ENCODE measurements at places on chromosomes 3 and 15.

DNA sequence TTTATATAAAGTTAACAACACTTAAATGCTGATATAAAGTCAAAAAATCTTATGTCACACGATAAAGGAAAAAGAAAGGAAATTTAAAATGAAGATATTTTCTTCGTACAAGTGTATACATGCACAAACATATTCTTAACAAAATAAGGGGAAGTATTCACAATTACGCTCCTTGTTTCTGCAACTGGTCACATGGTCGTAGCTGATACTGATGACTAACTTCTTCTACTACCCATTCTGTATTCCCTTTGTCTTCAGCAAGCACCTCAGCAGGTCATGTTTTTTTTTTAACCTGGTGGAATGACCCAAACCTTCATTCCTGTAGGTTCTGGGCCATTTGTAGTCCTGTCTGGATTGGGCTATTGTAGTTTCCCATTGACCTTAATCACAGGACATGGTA, 30.0 kb upstream of the CMTM8 start:
- H3K4me1 ChIP-seq, result no peaks in the 10 kb centered on the region
- H3K4me3 ChIP-seq, result no peak overlapping the region
- no peaks in the 10 kb centered on the region for H3K36me3 ChIP-seq
- H3K27ac ChIP-seq, result no peak overlapping the region
- DNase-seq, result no peak

DNA sequence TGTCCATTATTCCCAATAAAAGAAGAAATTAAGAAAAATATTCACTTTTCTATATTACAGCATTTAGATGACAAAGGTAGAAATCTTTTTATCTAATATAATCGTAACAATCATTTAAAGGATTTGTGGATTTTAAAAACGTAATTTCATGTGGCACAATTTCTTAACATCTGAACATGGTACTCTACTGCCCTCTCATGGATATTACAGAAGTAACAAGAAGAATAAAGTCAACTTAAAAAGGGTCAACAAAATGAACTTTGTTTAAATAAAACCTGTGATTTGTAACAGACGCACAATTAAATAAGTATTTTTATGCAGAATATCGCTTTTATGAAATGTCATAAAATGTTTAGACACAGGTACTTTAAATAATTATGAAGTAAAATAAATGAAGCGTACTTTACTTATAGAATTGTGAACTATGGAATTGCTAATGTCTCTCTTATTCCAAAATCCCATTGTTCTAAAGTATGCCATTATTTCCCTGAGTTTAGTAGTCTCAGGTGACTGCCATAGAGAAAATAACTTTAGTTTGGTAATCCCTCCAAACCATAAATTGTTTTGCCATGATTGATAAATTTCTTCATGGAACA, 366.8 kb upstream of the ZNF385D start:
- H3K27ac ChIP-seq, result no peak overlapping the region
- DNase-seq, result no peak
- H3K36me3 ChIP-seq, result no peaks in the 10 kb centered on the region
- no peak overlapping the region for H3K4me3 ChIP-seq

GRCh38 chr15:68790242-68790575, 30.5 kb downstream of the ANP32A start:
- peak overlapping the region; percentile 36 for H3K27ac ChIP-seq
- DNase-seq, result no peak
- peaks cover 9% of the 10 kb centered on the region for H3K36me3 ChIP-seq
- H3K4me1 ChIP-seq, result peaks cover 72% of the 10 kb centered on the region
- no peaks in the 10 kb centered on the region for H3K27me3 ChIP-seq

DNA sequence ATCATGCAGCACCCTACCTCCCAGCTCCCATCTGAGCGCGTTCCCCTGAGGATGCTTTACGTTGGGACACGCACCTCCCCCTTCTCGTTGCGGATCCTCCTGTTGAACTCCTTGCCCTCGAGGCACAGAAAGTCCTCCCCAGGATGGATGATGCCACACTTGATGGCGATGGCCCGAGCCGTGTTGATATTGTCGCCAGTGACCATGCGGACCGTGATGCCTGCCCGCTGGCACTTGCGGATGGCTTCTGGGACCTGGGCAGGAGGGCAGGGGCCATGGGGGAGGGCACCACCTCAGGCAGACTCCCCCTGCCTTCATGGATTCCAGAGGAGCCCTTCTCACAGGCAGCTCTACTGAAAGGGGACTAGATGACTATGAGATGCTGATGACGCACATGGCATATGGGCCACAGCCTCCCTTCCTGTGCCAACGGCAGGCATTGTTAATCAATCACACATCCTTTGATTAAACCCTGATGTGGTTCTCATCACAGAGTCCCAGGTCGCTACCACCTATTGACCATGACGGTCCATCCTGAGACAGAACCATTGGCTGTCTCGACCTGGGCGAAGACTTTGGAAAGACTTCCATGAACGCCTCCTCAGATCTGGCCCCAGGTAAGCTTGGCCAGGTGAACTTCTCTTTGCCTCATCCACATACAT, 29.5 kb upstream of the SEC13 start:
- H3K4me3 ChIP-seq, result no peak overlapping the region
- H3K36me3 ChIP-seq, result no peaks in the 10 kb centered on the region
- H3K27me3 ChIP-seq, result no peaks in the 10 kb centered on the region
- DNase-seq, result no peak

GRCh38 chr3:116005404-116005803, 382.1 kb downstream of the GAP43 start:
- DNase-seq, result no peak
- H3K27me3 ChIP-seq, result no peaks in the 10 kb centered on the region
- H3K36me3 ChIP-seq, result no peaks in the 10 kb centered on the region
- no peaks in the 10 kb centered on the region for H3K4me1 ChIP-seq
- H3K27ac ChIP-seq, result no peak overlapping the region
- H3K4me3 ChIP-seq, result no peak overlapping the region

GRCh38 chr15:98403169-98403568, 245.2 kb upstream of the IGF1R start:
- H3K27me3 ChIP-seq, result no peaks in the 10 kb centered on the region
- no peaks in the 10 kb centered on the region for H3K36me3 ChIP-seq

- H3K27me3 ChIP-seq, result peaks cover 4% of the 10 kb centered on the region
- H3K36me3 ChIP-seq, result no peaks in the 10 kb centered on the region
- no peak overlapping the region for H3K4me3 ChIP-seq
- no peak for DNase-seq
- no peak overlapping the region for H3K27ac ChIP-seq
These were observed 69.1 kb upstream of the TAMM41 start for GRCh38 chr3:11915621-11916424.

DNA sequence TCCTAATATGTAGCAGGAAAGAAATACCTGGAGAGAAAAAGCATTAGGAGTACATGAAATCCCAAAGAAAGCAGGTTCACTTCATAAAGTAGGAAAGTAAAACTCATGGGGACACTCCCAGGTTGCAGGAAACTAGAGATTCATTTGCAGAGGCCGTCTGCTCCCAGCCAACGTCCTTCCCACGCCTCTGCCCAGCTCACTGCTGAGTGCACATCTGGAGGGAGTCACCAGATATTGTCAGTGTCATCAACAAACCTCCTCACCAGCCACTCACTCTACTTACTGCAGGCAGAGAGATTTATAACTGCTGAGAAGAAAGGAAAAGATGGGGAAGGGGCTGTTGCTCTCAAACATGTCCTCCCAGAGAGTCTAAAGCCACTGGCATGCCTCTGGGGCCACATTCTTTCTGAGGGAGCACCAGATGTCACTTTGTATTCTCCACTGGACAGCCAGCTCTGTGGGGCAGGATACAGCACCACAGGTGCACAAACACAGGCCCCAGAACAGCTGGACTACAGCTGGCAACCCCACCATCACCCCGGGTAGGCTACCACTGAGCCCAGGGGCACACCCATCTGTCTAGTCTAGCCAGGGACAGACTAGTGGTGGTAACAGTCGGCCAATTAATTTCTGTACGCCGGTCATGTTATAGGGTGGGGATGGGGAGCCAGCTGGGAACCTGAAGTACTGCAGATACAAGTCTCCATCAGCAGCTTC, 64.5 kb downstream of the NPTN start:
- peaks cover 21% of the 10 kb centered on the region for H3K36me3 ChIP-seq
- no peak for DNase-seq
- no peak overlapping the region for H3K27ac ChIP-seq
- H3K4me1 ChIP-seq, result peaks cover 2% of the 10 kb centered on the region
- H3K27me3 ChIP-seq, result no peaks in the 10 kb centered on the region

DNA sequence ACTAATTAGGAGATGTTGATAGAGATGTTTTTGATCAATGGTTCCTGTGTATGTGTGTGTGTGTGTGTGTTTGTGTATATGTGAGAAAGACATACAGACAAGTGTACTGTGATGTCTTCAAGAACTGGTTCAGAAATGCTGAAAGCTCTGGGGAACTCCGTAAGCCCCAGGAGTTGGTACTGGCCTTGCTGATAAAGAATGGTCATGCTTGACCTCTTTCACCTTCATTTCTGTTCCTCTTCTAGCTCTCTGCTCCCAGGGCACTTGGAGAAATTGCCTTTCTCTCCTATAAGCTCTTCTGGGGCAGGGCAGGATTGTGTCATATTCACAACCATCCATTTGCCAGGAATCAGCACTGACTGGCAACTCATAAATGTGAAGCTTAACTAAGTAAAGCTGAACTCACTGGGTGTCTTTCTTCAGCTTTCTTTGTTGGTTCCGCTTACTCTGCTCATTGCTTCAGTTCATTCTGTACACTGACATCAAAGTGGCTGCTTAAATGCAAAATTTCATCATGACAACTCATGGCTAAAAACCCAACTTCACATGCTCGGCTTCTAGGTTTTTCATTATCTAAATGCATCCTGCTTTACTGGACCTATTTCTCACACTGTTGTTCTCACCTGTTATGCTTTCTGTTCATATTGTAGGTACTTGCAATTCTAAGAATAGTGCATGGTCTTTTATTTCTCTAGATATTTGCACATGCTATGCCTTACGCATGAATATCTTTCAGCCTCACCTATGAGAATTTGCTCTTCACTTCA, 162.1 kb upstream of the LYSMD4 start:
- H3K36me3 ChIP-seq, result peaks cover 12% of the 10 kb centered on the region
- H3K4me1 ChIP-seq, result no peaks in the 10 kb centered on the region
- no peak overlapping the region for H3K27ac ChIP-seq
- no peak for DNase-seq

DNA sequence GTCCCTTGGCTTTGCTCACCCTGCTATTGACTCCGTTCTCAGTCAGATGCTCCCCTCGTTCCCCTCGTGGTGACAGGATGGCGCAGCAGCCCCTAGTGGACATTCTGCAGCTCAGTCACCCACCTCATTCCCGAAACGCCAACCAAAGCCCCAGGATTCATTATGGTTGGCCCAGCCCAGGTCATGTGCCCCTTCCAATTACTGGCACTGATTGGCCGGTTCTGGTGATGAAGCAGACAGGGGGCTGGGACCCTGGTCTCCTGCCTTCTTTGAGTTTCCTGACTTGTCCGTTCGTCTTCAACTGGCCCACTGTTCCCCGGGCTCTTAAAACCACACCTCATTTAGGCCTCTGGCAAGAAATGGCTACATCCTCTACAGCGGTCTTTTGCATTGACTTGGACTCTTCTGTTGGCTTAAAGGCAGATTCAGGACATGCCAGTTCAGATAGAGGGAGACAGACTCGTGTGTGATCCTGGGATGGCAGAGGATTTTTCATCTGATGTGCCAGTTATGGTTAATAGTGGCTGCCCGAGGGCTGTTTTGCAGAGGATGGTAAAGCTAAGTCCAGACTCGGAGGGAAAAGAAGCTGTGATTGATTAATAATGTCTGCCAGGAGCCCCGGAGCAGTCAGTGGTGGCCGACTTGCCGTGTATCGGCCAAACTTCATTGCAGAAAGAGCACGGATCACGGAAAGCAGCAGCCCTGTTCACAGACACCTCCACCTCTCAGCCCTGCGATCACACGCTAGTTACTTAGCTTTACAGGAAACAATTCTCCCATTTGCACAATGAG, 37.8 kb downstream of the LSM3 start:
- H3K36me3 ChIP-seq, result no peaks in the 10 kb centered on the region
- peak overlapping the region; percentile 1 for H3K27ac ChIP-seq
- H3K4me1 ChIP-seq, result no peaks in the 10 kb centered on the region

- no peak overlapping the region for H3K27ac ChIP-seq
- no peak overlapping the region for H3K4me3 ChIP-seq
- no peak for DNase-seq
- peaks cover 3% of the 10 kb centered on the region for H3K27me3 ChIP-seq
- no peaks in the 10 kb centered on the region for H3K4me1 ChIP-seq
These were observed 553.5 kb downstream of the EDEM1 start for GRCh38 chr3:5741017-5741416.

GRCh38 chr3:39280571-39280970, 735 bp upstream of the CX3CR1 start:
- no peak for DNase-seq
- no peaks in the 10 kb centered on the region for H3K27me3 ChIP-seq
- peaks cover 6% of the 10 kb centered on the region for H3K4me1 ChIP-seq
- no peaks in the 10 kb centered on the region for H3K36me3 ChIP-seq
- H3K4me3 ChIP-seq, result no peak overlapping the region

GRCh38 chr15:37199545-37199944, 99.2 kb upstream of the MEIS2 start:
- no peak overlapping the region for H3K4me3 ChIP-seq
- no peak for DNase-seq
- H3K36me3 ChIP-seq, result no peaks in the 10 kb centered on the region
- peaks cover 8% of the 10 kb centered on the region for H3K27me3 ChIP-seq
- no peak overlapping the region for H3K27ac ChIP-seq
- H3K4me1 ChIP-seq, result no peaks in the 10 kb centered on the region

DNA sequence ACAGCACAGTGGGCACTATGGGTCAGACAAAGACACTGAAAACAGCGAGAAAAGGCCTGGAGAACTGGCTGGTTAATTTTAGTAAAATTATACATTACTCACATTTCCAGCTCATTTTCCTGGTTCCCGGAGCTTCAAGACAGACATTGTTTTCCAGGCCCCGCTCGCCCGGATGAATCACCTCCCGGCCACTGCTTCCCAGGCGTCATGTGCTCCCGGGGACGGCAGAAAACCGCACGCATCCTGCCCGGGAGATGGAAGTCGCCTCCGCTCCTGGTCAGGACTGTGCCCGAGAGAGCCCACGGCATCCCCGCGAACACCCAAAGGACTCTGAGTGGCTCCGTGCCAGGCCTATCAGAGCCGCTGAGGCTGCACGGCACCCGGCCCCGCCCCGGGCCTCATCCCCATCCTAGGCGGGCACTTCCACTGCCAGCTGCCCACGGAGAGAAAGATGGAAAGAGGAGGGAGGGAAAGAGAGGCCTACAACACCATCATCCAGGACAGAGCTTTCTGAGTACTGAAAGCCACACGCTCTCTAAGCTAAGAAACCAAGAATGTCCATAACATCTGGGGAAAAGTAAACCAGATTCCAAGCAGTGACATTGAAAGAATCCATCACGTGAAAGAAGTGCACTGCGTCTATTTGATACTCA, 75.1 kb downstream of the VGLL4 start:
- DNase-seq, result no peak
- H3K4me1 ChIP-seq, result no peaks in the 10 kb centered on the region
- no peak overlapping the region for H3K27ac ChIP-seq
- H3K36me3 ChIP-seq, result no peaks in the 10 kb centered on the region
- no peak overlapping the region for H3K4me3 ChIP-seq

- peaks cover 64% of the 10 kb centered on the region for H3K4me1 ChIP-seq
These were observed 59.1 kb downstream of the IQSEC1 start for GRCh38 chr3:13013994-13014754.

- no peaks in the 10 kb centered on the region for H3K4me1 ChIP-seq
- DNase-seq, result no peak
- no peak overlapping the region for H3K27ac ChIP-seq
These were observed 1012.3 kb downstream of the TUSC7 start for GRCh38 chr3:117721866-117722265.

Measured in activated naive CD4-positive, alpha-beta T cell treated with anti-CD3 and anti-CD28 coated beads for 36 hours (primary cell).